ENCODE measurements at places on chromosomes 3 and 15. TPM values are rescaled to one million over a fixed set of nuclear protein-coding genes. Genes with fewer than 3 reads are reported as not detected.

TTLL13 gene
- not detected for total RNA-seq

SHC4 gene
- 5.0 TPM for total RNA-seq

SLC51A gene
- total RNA-seq: not detected

GABRA5 gene
- total RNA-seq: not detected

CCR3 gene
- total RNA-seq: not detected

RNU5B-1 gene
- total RNA-seq: not detected

DNA sequence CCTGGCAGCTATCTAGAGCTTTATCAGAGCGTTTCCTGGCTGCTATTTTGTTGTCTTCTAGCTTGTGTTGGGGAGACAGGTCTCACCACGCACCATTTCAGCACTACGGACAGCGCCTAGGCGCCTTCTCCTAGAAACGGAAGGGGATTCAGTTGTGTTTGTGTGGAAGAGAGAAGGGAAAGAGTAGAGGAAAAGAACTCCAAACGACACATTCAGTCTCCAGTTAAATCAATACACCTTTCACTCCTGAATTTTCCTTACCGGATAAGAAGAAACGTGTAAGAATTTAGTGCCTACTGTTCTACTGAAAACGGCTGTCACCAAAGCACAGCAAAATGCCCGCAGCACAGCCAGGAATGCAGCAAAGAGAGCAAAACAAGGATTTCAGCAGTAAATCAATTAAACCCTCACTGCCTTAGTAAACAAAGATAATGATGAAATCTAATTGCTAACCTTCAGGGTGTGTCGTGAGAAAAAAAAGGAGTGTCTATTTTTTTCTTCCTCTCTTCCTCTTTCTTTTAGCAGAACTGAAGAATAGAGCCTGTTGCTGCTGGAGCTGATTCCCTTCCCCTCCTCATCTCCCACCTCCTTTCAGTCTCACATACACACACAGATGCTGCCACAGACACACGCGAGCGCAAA lies 412 bp upstream of the CTXN2 start:
- H3K4me3 ChIP-seq: no peak overlapping the region
- no peaks in the 10 kb centered on the region for H3K27me3 ChIP-seq
- H3K27ac ChIP-seq: no peak overlapping the region
- peak; percentile 3 for DNase-seq
- H3K36me3 ChIP-seq: no peaks in the 10 kb centered on the region

DNA sequence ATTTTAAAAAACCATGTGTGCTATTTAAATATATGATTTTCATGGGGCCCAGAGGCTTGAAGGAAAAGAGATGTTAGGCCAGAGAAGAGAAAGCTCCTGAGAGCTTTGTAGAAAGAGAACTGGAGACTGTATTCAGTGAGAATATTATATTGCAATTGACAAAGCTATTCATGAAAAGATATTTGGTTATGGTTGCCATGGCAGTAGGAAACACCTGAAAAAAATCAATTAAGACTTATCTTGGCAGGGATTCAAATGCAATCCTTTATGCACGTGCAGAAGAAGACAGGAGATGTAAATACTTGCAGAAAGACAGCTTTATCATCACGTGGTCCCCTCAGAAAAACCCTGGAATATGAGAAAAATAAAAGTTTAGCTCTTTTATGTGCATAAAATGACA lies 636.0 kb upstream of the TBL1XR1 start:
- H3K27me3 ChIP-seq: no peaks in the 10 kb centered on the region
- H3K36me3 ChIP-seq: no peaks in the 10 kb centered on the region
- H3K4me3 ChIP-seq: no peak overlapping the region
- H3K27ac ChIP-seq: no peak overlapping the region
- H3K4me1 ChIP-seq: no peaks in the 10 kb centered on the region
- DNase-seq: no peak

GRCh38 chr15:42364529-42364928 lies 5.2 kb downstream of the CAPN3 start:
- H3K36me3 ChIP-seq: no peaks in the 10 kb centered on the region
- H3K27me3 ChIP-seq: no peaks in the 10 kb centered on the region
- no peaks in the 10 kb centered on the region for H3K4me1 ChIP-seq
- no peak overlapping the region for H3K4me3 ChIP-seq
- no peak for DNase-seq
- H3K27ac ChIP-seq: no peak overlapping the region

- no peak overlapping the region for H3K27ac ChIP-seq
- peaks cover 47% of the 10 kb centered on the region for H3K4me1 ChIP-seq
- H3K27me3 ChIP-seq: no peaks in the 10 kb centered on the region
Measured at GRCh38 chr3:141239511-141240281, 8.1 kb downstream of the PXYLP1 start.

- H3K4me3 ChIP-seq: no peak overlapping the region
- no peaks in the 10 kb centered on the region for H3K27me3 ChIP-seq
- H3K4me1 ChIP-seq: no peaks in the 10 kb centered on the region
- H3K36me3 ChIP-seq: no peaks in the 10 kb centered on the region
Measured at GRCh38 chr3:3737531-3737930, 61.7 kb upstream of the LRRN1 start.

DNA sequence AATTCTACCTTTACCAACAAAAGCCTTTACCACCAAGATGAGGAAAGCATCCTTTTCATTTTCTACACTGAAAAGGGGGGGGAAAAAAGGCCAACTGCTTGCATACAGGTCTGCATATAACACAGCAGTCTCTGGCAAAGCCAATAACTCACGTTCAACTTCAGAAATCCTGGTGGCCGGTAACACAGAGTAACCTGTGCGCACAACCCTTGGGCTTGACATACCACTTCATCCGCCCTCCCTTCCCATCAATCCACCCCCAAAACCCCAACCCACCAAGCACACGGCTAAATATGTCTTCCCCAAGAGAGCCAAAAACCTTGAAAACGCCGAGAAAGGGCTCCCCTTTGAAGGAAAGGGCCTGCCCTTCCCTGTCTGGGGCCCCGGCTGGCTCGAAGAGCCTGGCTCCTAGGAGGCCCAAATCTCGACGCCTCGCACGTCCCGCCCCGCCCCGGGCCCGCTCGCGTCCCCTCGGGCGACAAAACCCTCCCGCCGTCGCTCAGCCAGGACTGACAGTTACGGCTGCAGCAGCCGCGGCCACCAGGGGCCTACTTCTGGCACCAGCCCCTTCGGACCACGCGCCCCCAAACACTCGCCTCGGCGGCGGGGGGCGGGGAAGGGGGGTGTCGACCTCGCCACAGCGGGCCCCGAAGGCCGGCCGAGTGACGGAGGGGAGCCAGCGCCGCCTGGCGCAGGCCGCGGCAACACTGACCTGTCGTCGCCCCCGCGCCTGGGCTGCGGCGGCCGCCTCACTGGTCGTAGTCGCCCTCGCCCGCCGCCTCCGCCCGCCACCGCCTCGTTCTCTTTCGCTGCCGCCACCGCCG lies 835 bp downstream of the UBE3A start:
- peak overlapping the region; percentile 76 for H3K4me3 ChIP-seq
- no peaks in the 10 kb centered on the region for H3K36me3 ChIP-seq
- peak overlapping the region; percentile 85 for H3K27ac ChIP-seq
- peaks cover 48% of the 10 kb centered on the region for H3K4me1 ChIP-seq
- DNase-seq: peak; percentile 71

- H3K27ac ChIP-seq: no peak overlapping the region
- DNase-seq: no peak
- H3K27me3 ChIP-seq: no peaks in the 10 kb centered on the region
- H3K4me3 ChIP-seq: no peak overlapping the region
- no peaks in the 10 kb centered on the region for H3K36me3 ChIP-seq
Measured at GRCh38 chr15:92631721-92632120, 23.9 kb downstream of the FAM174B start.

DNA sequence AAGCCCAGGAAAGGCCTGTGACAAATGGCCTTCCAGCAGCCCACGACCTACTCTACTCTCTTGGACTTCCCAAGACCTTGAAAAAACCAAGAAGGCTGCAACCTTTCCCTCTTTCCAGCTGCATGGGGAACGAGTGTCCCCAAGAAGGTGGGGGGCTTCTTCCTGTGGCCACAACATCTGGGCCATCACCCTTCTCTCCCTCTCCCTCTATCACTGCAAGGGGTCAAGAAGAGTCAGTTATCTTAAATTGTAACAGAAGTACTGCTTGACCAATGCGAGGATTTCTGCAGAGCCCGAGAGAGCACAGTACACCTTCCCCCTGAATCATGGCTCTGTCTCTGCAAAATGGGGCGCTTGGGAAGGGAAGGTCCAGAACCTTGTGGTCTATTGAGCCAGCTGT lies 63.7 kb upstream of the ACAN start:
- no peak overlapping the region for H3K27ac ChIP-seq
- no peak overlapping the region for H3K4me3 ChIP-seq
- no peaks in the 10 kb centered on the region for H3K4me1 ChIP-seq
- H3K36me3 ChIP-seq: no peaks in the 10 kb centered on the region
- no peaks in the 10 kb centered on the region for H3K27me3 ChIP-seq
- DNase-seq: no peak

DNA sequence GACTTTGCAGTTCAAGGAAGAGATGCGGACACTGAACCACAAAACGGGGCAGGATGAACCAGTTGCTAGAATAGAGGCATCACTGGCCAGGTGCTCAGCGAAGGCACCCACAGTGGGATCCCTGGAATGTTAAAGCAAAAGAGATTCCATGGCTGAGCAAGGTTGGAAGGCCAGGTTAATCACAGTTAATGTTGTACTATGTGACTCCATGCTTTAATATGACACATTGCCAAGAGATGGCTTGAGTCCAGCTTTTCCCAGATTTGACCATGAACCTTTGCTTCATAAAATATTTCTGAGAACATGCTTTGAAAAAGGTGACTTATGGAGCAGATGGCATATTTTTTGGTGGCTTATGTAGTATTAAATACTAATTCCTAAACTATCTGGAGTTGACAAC lies 76.2 kb upstream of the CMTM7 start:
- no peak overlapping the region for H3K27ac ChIP-seq
- H3K27me3 ChIP-seq: no peaks in the 10 kb centered on the region
- no peak overlapping the region for H3K4me3 ChIP-seq
- peaks cover 11% of the 10 kb centered on the region for H3K4me1 ChIP-seq

- H3K27me3 ChIP-seq: no peaks in the 10 kb centered on the region
- no peak for DNase-seq
- no peak overlapping the region for H3K27ac ChIP-seq
Measured at GRCh38 chr3:84885199-84885882, 73.4 kb upstream of the CADM2 start.

DNA sequence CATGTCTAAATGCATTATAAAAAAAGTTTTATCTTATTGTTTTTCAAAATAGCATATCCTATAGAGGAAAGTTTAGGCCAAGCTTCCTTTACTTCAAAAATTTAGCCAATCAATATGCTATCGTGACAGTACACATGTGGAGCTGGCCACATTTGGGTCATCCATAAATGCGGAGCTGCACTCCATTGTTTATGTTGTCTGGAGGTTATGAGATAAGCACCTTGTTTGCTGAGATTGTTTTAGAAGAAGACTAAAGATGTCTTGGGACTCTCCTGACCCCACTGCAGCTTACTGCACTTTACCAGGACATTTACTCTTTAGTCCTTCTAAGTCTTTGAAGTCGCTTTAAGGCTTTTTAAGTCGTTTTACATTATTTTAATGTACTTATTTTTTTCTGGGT lies 265.9 kb downstream of the OCA2 start:
- H3K27me3 ChIP-seq: no peaks in the 10 kb centered on the region
- H3K4me1 ChIP-seq: no peaks in the 10 kb centered on the region
